ENCODE measurements at places on chromosomes 2 and 18.

- no peak for DNase-seq
These were observed 26.6 kb downstream of the PTPN4 start for GRCh38 chr2:119786295-119786694.

DNA sequence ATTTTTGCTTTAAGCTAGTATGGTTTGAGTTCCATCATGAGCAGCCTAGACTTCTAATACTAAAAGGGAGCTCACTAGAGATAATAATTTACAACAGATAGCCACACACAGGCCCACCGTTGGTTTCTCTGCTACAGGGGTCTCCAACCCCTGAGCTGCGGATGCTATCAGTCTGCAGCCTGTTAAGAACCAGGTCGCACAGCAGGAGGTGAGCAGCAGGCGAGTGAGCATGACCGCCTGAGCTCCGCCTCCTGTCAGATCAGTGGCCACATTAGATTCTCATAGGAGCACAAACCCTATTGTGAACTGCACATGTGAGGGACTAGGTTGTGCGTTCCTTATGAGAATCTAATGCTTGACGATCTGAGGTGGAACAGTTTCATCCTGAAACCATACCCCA, 150.6 kb downstream of the HRH4 start:
- DNase-seq, result no peak

DNA sequence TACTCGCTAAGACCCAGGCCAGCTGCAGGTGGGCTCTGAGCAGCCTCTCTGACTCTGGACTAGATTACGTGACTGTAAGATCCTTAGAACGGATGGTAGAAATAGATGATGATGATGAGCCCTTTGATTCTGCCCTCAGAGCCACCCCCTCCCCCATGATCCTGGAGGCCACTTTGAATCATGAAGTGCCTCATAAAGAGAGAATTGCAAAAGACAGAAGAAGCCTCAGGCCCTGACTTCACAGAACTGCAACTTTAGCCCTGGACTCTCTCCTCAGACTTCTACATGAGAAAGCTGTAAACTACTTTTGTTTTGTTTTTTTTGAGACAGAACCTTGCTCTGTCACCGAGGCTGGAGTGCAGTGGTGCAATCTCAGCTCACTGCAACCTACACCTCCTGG, 15.4 kb upstream of the TET3 start:
- no peak for DNase-seq

DNA sequence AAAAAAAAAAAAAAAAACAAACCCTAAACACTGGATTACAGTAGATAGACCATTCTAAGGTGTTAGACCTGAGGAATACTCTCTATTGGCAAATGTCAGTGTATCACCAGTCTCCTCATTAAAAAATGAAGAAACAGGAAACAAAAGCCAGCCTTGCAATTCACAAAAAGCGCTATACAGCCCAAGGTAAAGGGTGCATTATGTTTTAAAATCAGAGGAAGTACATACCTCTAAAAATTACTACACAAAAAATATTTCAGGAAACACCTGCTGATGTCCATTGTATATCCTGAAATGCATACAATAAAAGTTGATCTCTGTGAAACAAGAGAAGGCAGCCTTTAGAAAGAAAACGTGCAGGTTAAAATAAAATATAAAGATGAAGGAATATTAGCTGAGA, 54.9 kb upstream of the TSPYL6 start:
- no peak for DNase-seq

- no peak for DNase-seq
These were observed 15.0 kb downstream of the ZBTB7C start for GRCh38 chr18:48394176-48394575.

- no peak for DNase-seq
These were observed 196.2 kb downstream of the VWC2L start for GRCh38 chr2:214607051-214607450.
